NCI-H1417 treated with DMSO at 0.1 percent for 48 hours (cell line): ENCODE measurements at places on chromosomes 5 and 9.

DNA sequence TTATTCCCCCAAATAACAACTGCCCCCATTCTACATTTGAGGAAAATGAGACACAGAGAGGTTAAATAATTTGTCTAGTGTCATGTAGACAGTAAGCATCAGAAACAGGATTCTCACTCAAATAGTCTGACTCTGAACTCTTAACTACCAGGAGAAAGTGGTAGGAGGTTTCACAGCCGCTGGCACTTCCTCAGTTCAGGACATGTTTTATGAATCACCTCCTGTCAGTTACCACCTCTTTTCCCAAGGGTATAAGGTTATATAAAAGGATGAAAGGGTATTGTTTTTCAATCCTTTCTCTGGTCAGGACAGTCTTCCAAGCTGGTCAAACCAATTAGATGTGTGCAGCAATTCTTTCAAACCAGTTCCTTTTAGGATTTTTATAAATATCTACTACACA, 52.1 kb downstream of the TSSK1B start:
- no peak for DNase-seq

- no peak for DNase-seq
Observed at GRCh38 chr9:36686471-36686870, 113.8 kb downstream of the MELK start.

- DNase-seq = no peak
Observed at GRCh38 chr9:4686112-4686511, 6.7 kb downstream of the CDC37L1 start.

DNA sequence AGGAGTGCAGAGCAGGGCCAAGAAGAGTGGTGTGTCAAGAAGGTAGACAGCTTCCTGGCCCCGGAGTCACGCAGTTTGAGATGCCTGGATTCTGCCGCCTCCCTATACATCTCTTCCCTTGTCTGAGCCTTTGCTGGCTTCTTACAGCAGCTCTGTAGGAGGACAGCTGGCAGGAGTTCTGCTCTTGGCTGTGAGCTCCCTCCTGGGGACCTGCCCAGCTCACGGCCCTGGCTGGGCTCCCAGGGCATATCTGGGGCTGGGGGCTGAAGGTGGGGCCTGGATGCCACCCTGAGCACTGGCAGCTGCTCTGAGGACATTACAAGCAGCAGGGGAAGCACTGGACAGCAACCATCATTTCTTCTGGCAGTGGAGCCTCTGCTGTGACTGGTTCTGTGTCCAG, 786 bp upstream of the TSSK1B start:
- DNase-seq = no peak
